ENCODE measurements at places on chromosomes 3 and 15. TPM values are rescaled to one million over a fixed set of nuclear protein-coding genes. Genes with fewer than 3 reads are reported as not detected.

Gene SAMD7
- not detected for polyA plus RNA-seq

Gene USP8
- polyA plus RNA-seq = 57.2 TPM

DNA sequence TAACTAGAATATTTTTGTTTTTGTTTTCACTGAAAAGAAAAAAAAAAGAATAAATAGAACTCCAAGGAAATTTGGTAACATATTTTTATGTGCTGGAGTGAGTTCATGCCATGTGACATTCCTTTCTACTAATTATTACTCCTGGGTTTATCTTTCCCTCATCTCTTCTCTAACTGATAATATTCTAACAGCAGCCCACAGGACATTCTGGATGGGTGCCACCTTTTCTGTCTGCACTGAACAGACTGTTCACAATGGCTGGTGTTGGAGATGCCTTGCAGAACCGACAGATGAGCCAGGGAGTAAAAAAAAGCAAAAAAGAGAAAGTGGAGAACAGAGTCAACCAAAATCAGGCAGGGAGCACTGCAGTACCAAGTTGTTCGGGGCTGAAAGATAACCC lies 151.3 kb downstream of the OR4M2 start:
- DNase-seq = no peak

Gene IMPG2
- 0.37 TPM for polyA plus RNA-seq

- no peak for DNase-seq
Observed at GRCh38 chr3:101120039-101120438, 126.8 kb upstream of the ABI3BP start.

DNA sequence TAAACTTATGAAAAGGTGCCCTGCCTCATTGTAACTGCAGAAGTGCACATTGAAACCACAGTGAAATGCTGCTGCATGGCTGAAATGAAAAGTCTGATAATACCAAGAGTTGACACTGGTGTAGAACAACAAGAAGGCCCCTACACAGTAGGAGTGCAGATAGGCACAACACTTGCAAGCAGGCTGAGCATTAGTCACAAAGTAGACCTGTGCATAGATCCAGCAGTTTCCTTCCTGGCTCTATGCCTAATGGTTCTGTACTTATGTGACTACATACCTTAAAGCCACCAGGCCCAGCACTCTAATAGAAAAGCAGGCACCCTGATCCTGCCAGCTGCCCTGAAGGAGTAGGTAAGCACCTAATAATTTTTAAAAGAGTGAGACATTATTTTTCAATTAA lies 41.8 kb downstream of the PRR23E start:
- DNase-seq = no peak

DNA sequence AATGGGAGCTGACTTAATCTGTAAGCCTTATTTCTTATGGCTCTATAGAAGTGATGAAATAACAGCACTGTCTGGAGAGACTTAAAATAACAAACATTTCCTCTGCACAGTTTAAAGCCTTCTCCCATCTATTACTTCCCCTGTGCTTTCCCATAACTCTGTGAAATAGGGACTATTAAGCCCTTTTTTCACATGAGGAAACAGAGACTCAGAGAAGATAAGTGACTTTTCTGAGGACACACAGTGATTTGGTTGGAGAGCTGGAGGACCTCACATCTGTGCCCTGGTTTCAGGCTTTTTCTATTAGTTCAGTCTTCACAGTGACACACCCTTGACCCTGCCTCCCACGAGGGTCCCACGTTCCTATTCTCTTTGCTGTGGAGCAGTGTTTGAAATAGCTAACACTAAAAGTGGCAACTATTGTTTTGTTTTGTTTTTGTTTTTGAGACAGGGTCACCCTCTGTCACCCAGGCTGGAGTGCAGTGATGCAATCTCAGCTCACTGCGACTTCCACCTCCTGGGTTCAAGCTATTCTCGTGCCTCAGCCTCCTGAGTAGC lies 82.9 kb downstream of the ST6GAL1 start:
- no peak for DNase-seq

GRCh38 chr3:120640231-120640630 lies 41.8 kb downstream of the HGD start:
- DNase-seq = no peak

GRCh38 chr15:98548139-98548971 lies 100.0 kb upstream of the IGF1R start:
- peak; percentile 64 for DNase-seq

- DNase-seq = no peak
Observed at GRCh38 chr3:138691351-138691750, 82.8 kb downstream of the FAIM start.

Gene GCHFR
- polyA plus RNA-seq = 59.4 TPM

DNA sequence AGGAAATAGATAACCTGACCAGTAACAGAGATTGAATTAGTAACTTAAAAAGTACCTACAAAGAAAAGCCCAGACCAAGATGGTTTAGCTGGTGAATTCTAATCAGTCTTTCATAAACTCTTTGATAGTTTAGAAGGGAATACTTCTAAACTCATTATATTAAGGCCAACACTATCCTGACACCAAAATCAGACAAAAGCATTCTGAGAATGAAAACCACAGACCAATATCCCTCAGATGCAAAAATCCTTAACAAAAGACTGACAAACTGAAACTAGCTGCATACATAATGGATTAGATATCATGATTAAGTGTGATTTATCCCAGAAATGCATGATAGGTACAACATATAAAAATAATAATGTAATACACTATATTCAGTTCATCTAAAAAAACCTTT lies 115.6 kb downstream of the RFX7 start:
- DNase-seq = no peak

DNA sequence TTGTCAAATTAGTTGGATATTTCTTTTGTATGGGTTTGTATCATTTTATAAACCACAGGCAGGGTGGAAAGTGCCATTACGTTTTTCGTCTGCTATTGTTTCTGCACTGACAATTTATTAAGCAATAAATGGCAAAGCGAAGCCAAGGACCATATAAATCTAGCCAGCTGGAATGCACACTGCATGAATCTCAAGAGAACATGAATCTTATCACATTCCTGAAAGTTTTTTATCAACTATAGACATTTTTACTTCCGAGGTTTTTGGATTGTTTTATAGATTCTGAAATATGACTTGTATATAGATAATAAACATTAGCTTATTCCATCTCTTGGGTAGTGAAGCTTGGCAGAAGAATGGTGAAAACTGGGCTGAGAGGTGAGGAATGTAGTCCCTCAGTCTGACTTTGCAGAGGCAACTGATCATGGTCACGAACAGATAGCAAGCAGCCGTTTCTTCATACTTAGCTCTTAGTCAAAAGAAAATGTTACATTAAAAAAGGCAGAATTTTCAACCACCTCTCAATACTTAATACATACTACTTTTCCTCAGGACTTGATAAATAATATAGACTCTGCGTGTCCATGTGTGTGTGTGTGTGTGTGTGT lies 102.7 kb downstream of the OSBPL10 start:
- DNase-seq = no peak

GRCh38 chr3:114444216-114444615 lies 150.4 kb downstream of the TIGIT start:
- no peak for DNase-seq

GRCh38 chr3:179324270-179324754 lies 1.5 kb downstream of the ZNF639 start:
- no peak for DNase-seq

DNA sequence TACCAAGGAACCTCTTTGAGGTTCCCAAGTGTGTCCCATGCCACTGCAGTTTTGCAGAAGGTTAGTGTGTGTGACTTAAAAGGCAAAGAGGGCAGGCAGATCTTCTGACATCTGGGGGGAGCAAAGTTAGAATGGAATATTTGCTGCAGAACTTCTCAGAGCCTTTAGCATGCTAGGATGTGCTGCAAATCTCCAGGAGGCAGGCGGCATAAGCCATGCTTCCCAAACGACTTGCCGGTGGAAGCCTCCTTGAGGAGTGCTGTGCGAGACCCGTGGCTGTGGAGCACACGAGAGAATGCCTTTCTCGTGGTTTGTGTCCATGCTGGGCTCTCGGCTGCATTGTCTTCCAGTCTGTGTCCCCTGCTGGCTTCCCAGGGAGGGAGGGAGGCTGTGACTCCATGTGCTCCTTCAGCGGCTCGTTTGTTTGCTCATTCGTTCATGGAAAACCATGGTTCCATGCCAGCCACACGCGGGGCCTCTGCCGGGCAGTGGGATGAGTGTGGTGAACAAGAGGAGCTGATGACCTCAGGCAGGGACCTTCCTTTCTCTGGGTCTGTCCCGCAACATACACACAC lies 13.8 kb downstream of the HDAC11 start:
- DNase-seq = no peak

Gene XCR1
- polyA plus RNA-seq = 0.14 TPM

DNA sequence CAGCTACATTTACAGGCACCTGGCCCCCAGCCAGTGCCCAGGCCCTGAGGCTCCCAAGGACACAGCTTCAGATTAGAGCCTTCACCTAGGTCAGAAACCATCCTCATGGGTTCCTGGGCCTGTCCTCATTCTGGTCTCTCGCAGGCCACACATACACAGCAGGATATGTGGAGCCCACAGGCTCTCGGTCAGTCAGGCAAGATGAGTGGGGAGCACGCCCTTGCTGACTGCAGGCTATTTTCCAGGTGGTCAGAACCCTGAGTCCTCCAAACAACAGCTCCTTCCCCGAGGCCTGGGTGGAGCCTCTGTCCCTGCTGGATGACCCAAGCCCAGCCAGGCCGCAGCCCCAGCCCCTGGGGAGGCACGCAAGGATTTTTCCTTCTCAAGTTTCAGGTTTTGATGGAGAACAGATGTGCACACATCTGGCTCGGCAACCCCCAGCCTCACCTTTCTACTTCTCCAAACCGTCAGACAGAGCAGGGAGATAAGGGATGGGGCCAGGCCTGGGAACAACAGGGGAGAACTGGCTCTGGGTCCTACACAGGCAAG lies 1.6 kb downstream of the STRA6 start:
- no peak for DNase-seq

DNA sequence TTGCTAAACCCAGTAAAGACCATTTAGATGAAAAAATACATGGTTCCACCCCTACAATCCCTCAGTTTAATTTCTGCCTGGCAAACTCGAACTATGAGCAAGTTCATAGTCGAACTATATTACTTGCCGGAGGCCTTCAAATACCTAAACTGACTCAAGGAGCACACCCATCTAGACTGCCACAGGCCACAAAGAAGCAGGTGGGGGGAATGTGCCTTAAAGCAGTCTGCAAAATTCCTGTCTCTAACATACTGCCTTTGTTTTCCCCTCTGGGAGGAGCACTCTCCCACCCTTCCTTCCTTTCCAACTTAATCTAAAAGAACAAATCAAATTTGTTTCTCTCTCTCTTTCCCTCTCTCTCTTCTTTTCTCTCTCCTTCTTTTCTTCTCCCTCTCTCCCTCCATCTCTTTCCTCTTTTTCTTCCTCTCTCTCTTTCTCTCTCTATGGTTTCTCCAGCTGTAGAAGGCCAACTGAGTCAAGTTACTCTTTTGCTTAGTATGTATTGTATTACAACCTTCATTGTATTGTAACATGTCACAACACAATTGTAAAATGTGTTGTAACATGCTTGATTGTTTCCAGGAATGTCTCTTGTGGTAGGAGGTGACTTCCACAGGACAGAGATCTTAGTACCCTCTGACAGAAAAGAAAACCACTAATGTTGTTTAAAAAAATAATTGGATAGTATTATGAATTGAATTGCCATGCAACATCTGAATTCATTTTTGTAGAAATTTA lies 496.3 kb downstream of the ROBO2 start:
- no peak for DNase-seq

Gene TGM5
- polyA plus RNA-seq = not detected

DNA sequence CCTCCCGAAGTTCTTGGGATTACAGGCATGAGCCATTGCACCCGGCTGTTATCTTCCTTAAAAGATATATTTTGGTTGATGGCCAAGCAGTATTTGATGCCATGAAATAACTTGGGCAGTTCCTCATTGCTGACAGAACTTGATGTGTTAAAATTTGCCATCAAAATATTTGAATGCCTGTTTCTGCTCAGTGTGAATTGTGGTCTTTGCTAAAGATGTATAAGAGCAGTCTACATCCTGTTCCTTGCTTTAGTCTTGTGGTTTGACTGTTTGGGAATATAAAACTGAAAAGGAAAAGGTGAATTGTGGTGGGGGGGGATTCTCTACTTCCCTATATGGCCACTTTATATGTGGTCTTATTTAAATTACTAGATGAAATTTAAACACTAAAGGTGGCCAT lies 14.0 kb downstream of the TRIM71 start:
- no peak for DNase-seq

DNA sequence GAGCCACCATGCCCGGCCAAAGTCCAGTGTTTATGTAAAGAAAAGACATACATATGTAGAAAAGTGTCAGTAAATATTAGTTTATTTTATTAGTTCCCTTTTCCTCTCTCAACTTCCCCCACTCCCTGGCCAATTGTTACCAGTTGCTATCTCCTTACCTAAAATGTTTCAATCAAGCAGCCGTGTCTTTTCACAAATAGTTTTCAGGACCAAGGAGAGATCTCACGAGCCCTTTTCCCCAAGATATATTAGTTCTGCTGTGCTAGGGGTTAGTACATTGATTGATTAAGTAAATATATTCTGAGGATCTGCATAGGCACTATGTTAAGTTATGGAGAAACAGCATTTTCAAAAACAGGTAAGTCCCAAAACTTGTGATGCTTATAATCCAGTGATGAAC lies 87.4 kb downstream of the ZIC4 start:
- no peak for DNase-seq

Gene PARP14
- 30.1 TPM for polyA plus RNA-seq

- DNase-seq = no peak
Observed at GRCh38 chr3:58026598-58026997, 18.4 kb downstream of the FLNB start.

Gene NRROS
- 4.2 TPM for polyA plus RNA-seq

- DNase-seq = no peak
Observed at GRCh38 chr3:37509069-37509468, 334.7 kb upstream of the LRRFIP2 start.

Gene CHRNB4
- polyA plus RNA-seq = 3.4 TPM

Gene CACNA1D
- polyA plus RNA-seq = 17.5 TPM

Gene CCRL2
- polyA plus RNA-seq = 0.99 TPM

Gene MFN1
- 74.4 TPM for polyA plus RNA-seq

GRCh38 chr3:16600780-16601536 lies 4.3 kb downstream of the DAZL start:
- DNase-seq = peak; percentile 70

Gene CCDC66
- 58.4 TPM for polyA plus RNA-seq

Gene ARIH2
- 111 TPM for polyA plus RNA-seq

Gene ITIH1
- polyA plus RNA-seq = 0.12 TPM

GRCh38 chr3:157077565-157077991 lies 82.4 kb downstream of the CCNL1 start:
- peak; percentile 64 for DNase-seq

DNA sequence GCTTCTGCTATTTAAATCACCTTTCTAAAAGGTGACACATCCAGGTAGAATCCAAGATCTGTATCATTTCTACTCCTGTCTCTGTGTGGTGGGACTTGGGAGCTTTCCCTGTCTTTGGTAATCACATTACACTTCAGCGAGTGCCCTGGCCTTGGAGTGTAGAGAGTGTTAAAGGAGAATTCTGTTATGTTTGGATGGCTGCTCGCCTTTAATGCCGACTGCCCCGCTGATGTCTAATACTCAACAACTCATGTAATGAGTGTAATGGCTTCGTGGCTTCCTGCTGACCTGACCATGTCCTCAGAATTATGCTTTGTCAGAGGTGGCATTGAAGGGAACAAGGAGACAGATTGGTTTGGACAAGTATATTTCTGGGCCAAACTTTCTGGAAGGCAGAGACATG lies 66.3 kb upstream of the LRTM1 start:
- no peak for DNase-seq
